ENCODE measurements at places on chromosomes 11 and 22. TPM values are rescaled to one million over a fixed set of nuclear protein-coding genes. Genes with fewer than 3 reads are reported as not detected.

Gene GRM5
- total RNA-seq, result not detected

Gene KRTAP5-9
- total RNA-seq, result not detected

Gene CNIH2
- total RNA-seq, result not detected

Gene CALCA
- not detected for total RNA-seq

Gene OTOG
- total RNA-seq, result not detected

Gene ST14
- total RNA-seq, result 2.9 TPM

Gene CASP12
- total RNA-seq, result 1.2 TPM

Gene INS
- not detected for total RNA-seq

Gene LMO1
- not detected for total RNA-seq

Gene APIP
- total RNA-seq, result 34.9 TPM

Gene EWSR1
- total RNA-seq, result 195 TPM

Gene RAG1
- 0.33 TPM for total RNA-seq

Gene MIOX
- not detected for total RNA-seq

Gene WBP2NL
- 0.33 TPM for total RNA-seq

Gene ALKBH8
- total RNA-seq, result 5.8 TPM

Gene MMP12
- not detected for total RNA-seq

Gene KCNK7
- 1.2 TPM for total RNA-seq

Gene OR51E2
- total RNA-seq, result under 0.01 TPM

Gene OR4C6
- total RNA-seq, result not detected

Gene OR6M1
- not detected for total RNA-seq

Gene OR8D1
- not detected for total RNA-seq

Gene MRPL40
- 21.2 TPM for total RNA-seq

Gene IGF2
- 36.4 TPM for total RNA-seq

Gene TMPRSS6
- not detected for total RNA-seq

Gene ZBTB3
- total RNA-seq, result 6.2 TPM

Gene MPEG1
- total RNA-seq, result 10.1 TPM

Gene RGL4
- not detected for total RNA-seq

Gene INCENP
- total RNA-seq, result 20.3 TPM

Gene SORL1
- total RNA-seq, result 12.3 TPM

Gene FDXACB1
- total RNA-seq, result 0.84 TPM

Gene SNX15
- 21.2 TPM for total RNA-seq

Gene SEPTIN3
- 0.50 TPM for total RNA-seq

Gene RAB3IL1
- 31.5 TPM for total RNA-seq

Gene SUSD2
- 10.0 TPM for total RNA-seq

Gene PKP3
- total RNA-seq, result 1.1 TPM

Gene KRTAP5-8
- total RNA-seq, result not detected

Gene RFPL1
- not detected for total RNA-seq

Gene NLRP6
- not detected for total RNA-seq

Gene BATF2
- 0.42 TPM for total RNA-seq

Gene LPXN
- total RNA-seq, result 9.6 TPM

Gene MYRF
- total RNA-seq, result 0.46 TPM

Gene MYEOV
- not detected for total RNA-seq

Gene TCN1
- not detected for total RNA-seq

Gene ME3
- total RNA-seq, result 24.9 TPM
